ENCODE measurements at places on chromosomes 1 and 21. TPM values are rescaled to one million over a fixed set of nuclear protein-coding genes. Genes with fewer than 3 reads are reported as not detected.

The BCL2L15 gene
- total RNA-seq = 0.48 TPM

DNA sequence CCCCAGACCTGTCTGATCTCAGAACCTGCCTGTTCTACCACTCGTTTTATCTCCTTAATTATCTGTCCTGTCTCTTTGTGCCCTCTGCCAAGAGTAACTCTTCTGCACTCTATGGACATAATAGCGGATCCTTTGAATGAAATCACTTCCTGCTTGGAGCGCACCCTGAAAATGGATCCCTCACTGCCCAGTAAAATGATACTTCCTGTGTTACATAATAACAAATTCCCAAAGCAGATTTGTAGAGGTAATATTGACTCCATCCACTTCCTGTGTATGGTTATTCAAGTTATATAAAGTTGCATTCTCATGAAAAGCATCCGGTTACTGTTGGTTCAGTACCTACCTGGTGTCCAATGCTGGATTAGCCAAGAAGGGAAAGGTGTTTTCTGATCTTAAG is 246.0 kb downstream of the TRABD2B start:
- no peak for DNase-seq

GRCh38 chr1:246695136-246695535 is 29.1 kb upstream of the SCCPDH start:
- DNase-seq = no peak

DNA sequence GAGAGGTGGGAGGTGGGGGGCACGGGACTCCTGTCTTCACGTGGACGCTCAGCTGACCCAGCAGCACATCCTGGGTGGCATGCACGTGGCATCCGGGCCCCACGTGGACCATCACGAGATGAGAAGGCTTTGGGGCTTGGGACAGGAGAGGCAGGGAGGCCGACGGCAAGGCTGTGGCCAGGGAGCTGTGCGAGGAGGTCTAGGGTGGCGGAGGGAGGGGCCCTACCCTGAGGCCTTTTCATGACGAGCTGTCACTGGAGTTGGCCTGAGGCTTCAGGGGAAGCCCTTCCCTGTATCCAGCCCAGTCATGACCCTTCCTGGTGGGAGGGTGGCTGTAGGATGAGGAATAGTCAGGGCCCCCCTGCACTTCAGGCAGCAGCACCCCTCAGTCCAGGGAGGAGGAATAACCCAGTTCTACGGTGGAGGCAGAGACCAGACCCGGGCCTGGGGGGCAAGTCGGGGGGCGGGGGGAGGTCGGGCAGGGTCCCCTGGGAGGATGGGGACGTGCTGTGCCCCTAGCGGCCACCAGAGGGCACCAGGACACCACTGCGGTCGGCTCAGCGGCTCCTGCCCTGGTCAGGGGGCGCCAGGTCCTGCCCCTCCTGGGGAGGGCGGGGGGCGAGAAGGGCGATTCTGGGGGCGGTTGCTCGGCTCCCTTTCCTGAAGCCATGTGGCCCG is 2.0 kb upstream of the PERM1 start:
- no peak for DNase-seq

The PLK3 gene
- 29.0 TPM for total RNA-seq

DNA sequence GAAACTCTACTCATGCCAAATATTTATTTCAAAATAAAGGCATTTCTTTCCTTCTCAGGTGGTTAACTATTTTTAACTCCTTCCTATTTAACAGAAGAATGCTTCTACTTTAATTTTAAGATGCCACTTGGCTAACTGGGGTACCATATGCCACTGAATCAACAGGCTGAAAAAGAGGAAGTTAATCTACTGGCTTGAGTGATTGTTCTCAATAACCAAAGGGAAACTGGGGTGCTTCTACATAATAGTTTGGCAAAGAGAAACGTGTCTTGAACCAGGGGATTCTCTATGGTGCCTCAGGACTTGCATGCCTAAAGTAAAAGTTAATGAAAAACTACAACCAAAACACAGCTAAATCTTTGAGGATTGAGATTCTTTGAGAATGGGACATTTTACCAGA is 142.6 kb downstream of the DENND1B start:
- no peak for DNase-seq

The JAM2 gene
- total RNA-seq = 11.9 TPM
